ENCODE measurements at places on chromosomes 4 and X.
A peak's percentile ranks its signal among the peaks of the same experiment; 100 is the strongest.

DNA sequence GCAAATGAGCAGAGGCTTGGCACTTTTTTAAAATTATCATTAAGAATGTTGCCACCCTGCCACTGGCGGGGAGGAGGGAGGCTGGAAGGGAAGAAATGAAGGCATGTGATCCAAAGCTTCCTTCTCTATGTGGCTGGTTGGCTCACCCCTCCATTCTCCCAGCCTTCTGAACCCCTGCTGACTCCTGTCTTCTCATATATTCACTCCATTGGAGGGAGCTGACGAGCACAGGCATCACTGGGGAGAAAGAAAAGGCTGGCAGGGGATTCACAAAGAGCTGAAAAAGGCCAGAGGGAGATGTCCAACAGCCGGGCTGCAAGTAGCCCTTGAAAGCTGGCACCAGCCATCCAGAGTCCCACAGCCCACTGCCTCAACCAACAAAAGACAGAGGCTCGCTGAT, 495.6 kb downstream of the BCOR start:
- DNase-seq, result peak; percentile 14

- no peak for DNase-seq
Observed at GRCh38 chr4:146112389-146112788, 63.1 kb upstream of the LSM6 start.

GRCh38 chr4:86818211-86818610, 31.0 kb downstream of the SLC10A6 start:
- no peak for DNase-seq

- DNase-seq, result no peak
Observed at GRCh38 chr4:37244583-37245390, at the start of gene NWD2. Gene NWD2 (plus strand): TSS chr4:37244743. CDS start chr4:37245068, 325 bp downstream.

- DNase-seq, result no peak
Observed at GRCh38 chrX:63503541-63503940, 152.4 kb upstream of the SPIN4 start.

DNA sequence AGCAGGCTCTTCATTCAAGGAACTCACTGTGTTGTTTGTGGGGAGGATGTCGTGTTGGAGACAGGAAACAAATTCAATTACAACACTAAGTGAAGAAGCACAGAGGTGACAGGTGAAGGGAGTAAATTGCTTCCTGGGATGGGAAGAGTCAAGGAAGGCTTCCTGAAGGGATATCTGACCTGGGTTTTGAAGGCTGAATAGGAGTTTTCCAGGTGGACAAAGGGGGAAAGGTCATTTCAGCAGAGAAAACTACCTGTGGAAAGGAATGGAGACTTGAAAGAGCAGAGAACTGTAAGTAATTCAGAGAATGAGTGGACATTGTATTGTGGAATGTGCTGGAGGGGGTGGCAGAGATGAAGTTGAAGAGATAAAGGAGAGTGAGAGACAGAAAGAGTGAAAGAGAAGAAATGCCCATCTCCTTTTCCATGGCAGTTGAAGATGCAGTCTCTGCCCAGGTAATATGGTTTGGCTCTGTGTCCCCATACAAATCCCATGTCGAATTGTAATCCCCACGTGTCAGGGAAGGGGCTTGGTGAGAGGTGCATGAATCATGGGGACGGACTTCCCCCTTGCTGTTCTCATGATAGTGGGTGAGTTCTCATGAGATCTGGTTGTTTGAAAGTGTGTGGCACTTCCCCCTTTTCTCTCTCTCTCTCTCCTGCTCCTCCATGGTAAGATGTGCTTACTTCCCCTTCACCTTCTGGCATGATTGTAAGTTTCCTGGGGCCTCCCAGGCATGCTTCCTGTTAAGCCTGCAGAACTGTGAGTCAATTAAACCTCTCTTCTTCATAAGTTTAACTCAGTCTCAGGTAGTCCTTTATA, 205.7 kb upstream of the BCOR start:
- no peak for DNase-seq

DNA sequence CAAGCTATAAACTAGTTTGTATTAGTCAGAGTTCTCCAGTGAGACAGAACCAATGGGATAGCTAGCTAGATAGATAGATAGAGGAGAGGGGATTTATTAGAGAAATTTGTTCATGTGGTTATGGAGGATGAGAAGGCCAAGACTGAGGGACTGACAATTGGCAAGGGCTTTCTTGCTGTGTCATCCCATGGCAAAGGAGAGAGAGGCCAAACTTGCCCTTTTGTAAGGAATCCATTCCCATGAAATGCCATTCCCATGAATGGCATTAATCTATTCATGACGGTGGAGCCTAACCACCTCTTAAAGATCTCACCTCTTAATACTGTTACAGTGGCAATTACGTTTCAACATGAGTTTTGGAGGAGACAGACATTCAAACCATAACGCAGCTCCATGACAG, 58.1 kb downstream of the LINC00632 start:
- no peak for DNase-seq

GRCh38 chrX:85052205-85052604, 48.5 kb downstream of the APOOL start:
- DNase-seq, result no peak

DNA sequence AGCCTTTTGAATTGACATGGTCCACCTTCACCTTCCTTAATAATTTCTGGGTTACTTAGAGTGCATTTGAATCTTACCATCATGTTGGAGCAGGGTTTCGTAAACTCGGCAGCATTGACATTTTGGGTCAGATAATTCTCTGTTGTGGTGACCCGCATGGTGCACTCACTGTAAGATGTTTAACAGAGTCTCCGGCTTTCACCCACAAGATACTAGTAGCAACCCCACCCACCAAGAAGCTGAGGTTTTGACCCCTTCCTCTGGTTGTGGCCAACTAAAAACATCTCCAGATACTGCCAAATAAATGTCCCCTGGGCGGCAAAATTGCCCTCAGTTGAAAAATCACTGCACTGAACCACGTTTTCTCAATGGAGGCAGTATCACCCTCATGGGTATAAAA, 62.7 kb downstream of the CHST7 start:
- no peak for DNase-seq

DNA sequence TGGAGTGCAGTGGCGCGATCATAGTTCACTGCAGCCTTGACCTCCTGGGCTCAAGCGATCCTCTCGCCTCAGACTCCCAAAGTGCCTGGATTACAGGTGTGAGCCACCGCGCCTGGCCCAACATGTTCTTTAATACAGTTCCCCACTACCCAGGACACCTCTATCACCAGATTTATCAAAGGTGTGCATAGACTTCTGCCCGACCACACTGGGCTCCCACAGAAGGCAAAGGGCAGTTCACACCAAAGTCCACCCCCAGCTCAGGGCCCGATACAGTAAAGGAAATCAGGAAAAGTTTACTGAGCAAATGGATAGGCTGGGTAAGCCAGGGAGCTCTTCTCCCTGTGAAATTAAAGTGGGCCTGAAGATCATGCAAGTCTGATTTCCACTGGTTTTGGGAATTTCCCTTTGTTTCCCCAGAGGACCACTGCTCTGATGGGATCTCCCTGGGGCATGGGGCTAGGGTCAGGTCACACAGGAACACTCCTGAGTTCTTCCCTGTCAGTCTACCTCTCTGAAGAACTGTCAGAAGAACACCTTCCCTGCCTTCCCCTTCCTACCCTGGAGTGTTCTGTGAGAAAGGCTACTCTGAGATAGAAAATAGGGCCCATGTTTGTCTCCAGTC, 17.7 kb upstream of the PIM2 start:
- no peak for DNase-seq

DNA sequence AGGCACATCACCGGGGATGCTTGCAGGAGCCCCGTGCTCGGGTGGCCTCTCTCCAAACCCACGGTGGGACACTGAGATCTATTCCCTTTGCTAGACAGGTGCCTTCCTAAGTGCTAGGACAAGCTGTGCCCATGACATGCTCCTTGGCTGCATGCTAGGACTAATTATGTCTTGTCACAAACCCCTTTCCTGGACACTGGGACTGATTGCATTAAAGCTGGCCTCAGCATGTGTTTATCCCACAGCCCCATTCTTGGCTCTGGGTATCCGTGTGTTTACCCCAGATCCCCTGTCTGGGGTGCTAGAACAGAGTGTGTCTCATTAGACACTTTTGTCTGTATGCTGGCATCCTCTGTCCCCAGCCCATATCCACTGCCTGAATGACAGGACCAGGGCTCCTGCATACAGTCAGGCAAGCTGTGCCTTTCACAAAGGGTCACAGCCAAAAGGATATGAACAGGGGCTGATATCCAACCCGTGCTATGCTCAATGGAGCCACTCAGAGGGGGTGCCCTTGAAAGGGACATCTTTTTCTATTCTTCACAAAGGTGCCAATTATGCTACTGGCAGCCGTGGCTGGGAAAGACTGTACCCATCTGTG, 9.2 kb upstream of the IQSEC2 start:
- no peak for DNase-seq

DNA sequence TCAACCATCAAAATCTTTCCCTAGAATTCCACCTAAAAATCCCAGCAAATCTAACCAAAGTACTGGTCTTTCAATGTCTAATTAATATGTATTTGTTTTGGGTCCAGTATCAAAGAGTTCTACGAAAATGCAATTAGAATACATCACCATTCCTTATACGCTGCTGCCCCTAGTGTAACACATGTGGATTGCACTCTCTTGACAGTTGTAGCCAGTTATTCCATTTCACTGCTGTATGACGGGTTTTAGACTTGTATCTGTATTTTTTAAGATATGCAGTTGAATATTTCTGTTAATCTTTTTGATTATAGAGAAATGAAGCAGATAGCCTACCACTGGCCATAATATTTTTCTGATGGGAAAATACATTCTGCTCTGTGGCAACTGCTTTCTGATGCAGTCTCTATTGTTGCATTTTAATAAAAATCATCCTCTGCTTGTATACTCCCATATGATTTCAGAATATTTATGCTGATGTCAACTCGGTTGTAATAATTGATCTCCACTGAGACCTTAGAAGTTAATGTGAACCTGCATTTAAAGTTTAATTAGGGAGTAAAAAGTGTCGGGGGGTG, 17.1 kb upstream of the PAGE2B start:
- DNase-seq, result peak; percentile 69

GRCh38 chr4:151644622-151645021, 116.2 kb downstream of the GATB start:
- peak; percentile 17 for DNase-seq

Data from NCI-H1092 treated with DMSO at 0.1 percent for 48 hours (cell line).